ENCODE measurements at places on chromosomes 11 and 22. TPM values are rescaled to one million over a fixed set of nuclear protein-coding genes. Genes with fewer than 3 reads are reported as not detected.

DNA sequence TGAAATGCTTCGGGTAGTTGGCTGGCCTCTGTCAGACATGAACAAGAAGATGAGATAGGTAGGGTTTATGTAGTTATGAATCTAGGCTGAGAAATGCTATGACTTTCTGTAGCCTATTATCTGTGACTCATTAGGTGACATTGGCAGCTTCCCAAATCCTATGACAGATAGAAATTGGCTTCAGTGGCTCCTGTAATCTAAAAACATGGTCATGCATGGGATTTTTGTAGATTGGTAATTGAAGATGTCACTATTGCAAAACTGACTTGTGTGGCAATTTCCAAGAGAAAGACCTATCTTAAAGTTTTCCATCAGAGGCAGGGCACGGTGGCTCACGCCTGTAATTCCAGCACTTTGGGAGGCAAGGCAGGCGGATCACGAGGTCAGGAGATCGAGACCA lies 29.4 kb upstream of the GRIK4 start:
- DNase-seq = no peak
- H3K4me1 ChIP-seq = no peaks in the 10 kb centered on the region
- no peak overlapping the region for H3K27ac ChIP-seq
- H3K4me3 ChIP-seq = no peak overlapping the region

GRCh38 chr11:124115782-124116616 lies 749 bp downstream of the VWA5A start:
- peaks cover 5% of the 10 kb centered on the region for H3K36me3 ChIP-seq

DNA sequence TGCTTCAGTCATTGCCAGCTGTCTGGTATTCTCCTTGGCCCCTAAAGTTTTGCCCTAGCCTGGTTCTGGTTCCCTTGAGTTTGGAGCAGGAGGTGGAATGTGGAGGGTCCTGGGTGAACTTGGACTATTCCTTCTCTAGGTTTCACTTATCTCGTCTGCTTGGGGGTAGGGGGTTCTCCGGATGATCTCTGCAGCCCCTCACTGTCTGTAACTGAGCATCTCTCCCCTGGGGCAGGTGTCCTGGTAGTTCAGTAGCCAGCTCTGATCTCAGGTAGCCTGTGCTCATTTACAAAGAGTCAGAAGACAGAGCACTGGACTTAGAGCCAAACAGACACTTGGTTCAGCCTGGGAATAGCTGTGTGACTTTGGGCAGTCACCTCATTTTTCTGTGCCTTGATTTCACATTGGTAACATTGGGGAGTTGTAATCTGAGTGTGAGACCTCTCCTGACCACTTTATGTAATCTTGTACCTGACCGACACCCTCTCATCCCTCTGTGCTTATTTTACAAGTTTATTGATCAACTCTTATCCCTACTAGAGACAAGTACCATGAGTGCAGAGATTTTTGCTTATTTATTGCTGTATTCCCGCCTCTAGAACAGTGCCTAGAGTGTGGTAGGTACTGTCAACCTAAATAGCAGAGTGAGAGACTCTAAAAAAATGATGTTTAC lies 804 bp downstream of the CCDC134 start:
- H3K36me3 ChIP-seq = 0 out of 2 replicates have a peak, but pooled peaks cover 3% of the 10 kb centered on the region
- H3K27ac ChIP-seq = no peak overlapping the region
- peak overlapping the region; percentile 74 for H3K4me3 ChIP-seq
- H3K4me1 ChIP-seq = peaks cover 20% of the 10 kb centered on the region
- DNase-seq = no peak
- H3K27me3 ChIP-seq = no peaks in the 10 kb centered on the region

GSTT2B gene
- total RNA-seq = 17.0 TPM

PHLDA2 gene
- total RNA-seq = 34.6 TPM

DNA sequence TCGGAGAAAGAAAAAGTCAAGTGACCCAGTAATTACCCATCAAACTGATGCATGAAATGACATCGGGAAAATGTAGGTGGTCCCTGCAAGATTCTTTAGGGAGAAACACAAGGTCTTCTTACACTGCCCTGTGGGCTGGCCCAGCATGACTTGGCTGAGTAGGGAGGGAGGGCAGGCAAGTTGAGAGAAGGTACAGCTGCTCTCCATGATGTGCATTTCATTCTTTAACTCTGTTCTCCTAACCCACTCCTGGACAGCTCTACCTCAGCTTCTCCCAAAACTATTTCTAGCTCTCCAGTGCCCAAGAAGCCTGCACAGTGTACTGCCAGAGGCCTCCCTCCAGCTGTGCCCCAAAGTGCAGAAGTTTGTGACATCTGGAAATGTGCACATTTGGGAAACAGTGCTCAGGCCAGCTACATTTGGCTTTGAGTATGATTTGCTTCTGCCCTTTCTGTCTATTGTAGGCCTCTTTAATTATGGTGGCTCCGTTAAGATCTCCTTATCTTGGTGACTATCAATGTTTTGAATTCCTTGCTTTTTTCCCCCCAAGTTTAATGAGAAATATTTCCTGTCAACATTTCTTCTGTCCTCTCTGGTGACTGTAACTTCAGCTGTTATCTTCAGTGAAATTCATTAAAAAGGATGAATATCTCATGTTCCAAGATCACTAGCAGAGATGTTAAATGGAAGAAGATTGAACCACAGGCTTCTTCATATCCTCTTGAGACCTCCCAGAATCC lies 26.7 kb upstream of the PRSS23 start:
- H3K27me3 ChIP-seq = no peaks in the 10 kb centered on the region
- H3K4me1 ChIP-seq = no peaks in the 10 kb centered on the region
- no peaks in the 10 kb centered on the region for H3K36me3 ChIP-seq
- DNase-seq = no peak
- no peak overlapping the region for H3K27ac ChIP-seq

DNA sequence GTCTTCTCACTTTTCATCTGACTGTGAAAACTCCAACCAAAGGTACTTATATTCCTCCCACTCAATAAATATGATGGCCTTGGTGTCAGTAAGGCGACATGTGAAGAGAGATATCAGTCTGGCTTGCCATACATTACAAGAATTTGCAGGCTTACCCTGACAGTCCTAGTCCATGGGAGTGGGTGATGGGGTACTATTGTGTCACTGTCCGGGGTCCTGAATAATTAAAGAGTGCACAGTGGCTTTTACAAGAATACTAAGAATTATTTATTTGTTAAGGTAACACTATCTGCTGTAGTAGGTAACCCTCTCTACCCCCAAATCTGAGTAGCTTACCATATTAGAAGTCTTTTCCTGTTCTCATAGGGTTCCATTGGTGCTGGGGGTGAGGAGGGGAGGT lies 23.1 kb upstream of the IZUMO1R start:
- DNase-seq = no peak
- H3K27ac ChIP-seq = no peak overlapping the region
- no peaks in the 10 kb centered on the region for H3K27me3 ChIP-seq
- no peaks in the 10 kb centered on the region for H3K36me3 ChIP-seq

GRCh38 chr22:26066534-26066933 lies 102.7 kb upstream of the SEZ6L start:
- no peaks in the 10 kb centered on the region for H3K36me3 ChIP-seq
- H3K27me3 ChIP-seq = no peaks in the 10 kb centered on the region
- H3K4me3 ChIP-seq = no peak overlapping the region
- no peaks in the 10 kb centered on the region for H3K4me1 ChIP-seq
- DNase-seq = no peak
- no peak overlapping the region for H3K27ac ChIP-seq

GRCh38 chr11:12380565-12381325 lies 3.4 kb downstream of the PARVA start:
- DNase-seq = no peak
- no peak overlapping the region for H3K27ac ChIP-seq
- H3K4me3 ChIP-seq = no peak overlapping the region

CTSW gene
- total RNA-seq = 1.9 TPM

Data from SJSA1 (cell line).